Muscle of arm (tissue), 14 donors: ENCODE measurements at places on chromosomes 5 and 9. TPM values are rescaled to one million over a fixed set of nuclear protein-coding genes. Genes with fewer than 3 reads are reported as not detected.

- DNase-seq, result no peak
Measured at GRCh38 chr5:16723821-16724220, 107.0 kb upstream of the RETREG1 start.

GRCh38 chr9:36165826-36166167, 3.4 kb upstream of the CCIN start:
- DNase-seq, result peak; percentile 69

DNA sequence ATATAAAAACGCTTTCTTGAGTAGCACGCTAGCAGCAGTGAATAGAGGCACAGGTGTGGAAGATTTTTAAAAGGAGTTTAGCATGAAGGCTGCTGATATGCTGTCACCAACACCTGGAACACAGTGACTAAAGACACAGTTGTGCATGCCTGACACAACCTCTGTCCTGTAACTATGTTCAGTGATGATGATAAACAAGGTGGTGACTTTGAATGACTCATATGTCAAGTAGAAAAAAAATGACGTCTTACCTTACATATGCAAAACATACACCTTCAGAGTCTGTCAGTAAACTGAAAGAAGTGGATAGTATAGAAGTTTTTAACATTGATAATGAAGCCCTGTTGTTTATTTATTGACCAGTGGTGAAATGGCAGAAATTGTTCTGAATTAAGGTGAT, 66.2 kb upstream of the ADCY2 start:
- no peak for DNase-seq

DNA sequence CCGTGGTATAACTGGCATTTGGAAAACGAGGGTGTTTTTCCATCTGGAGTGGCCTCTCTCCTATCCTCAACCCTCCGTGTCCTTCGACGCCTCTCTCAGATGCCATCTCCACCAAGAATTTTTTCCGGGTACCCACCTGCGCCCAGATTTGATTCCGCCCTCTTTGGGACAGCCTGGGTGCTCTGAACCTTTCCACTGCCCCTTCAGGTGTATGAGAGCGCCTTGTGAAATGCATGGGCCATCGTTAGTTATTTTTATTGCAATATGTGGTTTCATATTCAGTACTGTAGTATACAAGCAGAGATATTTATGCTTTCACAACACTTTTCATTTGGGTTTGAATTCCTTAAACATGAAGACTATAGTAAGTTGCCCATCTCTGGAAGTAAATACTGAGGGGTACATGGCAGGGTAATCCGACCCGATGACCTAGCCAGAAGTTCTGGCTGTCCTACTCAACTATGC, 78.2 kb upstream of the IFNE start:
- DNase-seq, result no peak

The SHOC1 gene
- 0.34 TPM for polyA plus RNA-seq

DNA sequence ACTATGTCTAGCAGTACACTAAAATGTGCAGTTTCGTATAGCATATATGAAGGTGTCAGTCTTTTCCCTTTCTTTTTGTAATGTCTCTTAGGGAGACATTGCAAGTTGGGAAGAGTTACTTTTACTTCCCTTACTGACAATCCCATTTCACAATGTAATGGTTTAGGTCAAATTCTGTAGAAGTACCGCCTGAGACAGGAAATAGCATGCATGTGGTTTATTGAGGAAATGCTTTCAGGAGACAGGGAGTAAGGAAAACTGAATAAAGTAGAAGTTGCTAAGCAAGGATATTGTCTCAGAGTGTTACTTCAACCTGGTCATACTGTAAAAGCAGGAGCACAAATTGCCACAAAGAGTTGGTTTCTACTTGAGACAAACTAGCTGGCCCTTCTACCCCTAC, 32.1 kb upstream of the MSANTD3 start:
- DNase-seq, result no peak

GRCh38 chr9:10863476-10863875, 250.7 kb upstream of the PTPRD start:
- DNase-seq, result no peak

- DNase-seq, result no peak
Measured at GRCh38 chr5:112794410-112794809, 56.7 kb downstream of the APC start.
